ENCODE measurements at places on chromosomes 1 and 21.

DNA sequence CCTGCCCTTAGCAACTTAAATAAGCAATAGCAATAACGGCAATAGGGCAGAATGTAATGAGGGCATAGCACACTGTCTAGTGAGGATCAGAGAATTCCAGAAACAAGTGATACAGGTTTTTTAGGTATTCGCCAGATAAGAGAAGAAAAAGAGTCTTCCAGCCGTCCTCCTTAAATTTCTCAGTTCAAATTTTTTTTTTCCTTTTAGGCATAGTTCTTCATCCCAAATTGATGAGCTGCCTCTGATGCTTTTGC, 1.8 kb downstream of the PIGV start:
- no peak for DNase-seq

DNA sequence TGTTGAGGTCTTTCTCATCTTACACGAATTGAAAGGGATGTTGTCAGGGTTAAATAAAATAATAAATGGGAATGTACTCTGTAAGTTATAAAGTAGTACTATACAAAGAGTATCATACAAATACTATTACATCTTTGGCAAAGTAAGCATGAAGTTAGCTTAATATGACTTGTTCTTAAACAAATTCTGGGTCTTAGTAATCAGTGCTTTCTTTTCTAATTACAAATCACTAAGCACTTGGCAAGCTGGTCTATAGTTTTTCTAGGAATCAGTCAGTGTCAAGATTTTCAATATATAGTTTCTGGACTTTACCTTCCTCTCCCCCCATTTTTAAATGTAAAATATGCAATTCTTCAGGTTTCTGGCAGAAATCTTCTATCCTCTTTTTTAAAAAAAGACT, 6.9 kb downstream of the LYST start:
- DNase-seq: no peak

DNA sequence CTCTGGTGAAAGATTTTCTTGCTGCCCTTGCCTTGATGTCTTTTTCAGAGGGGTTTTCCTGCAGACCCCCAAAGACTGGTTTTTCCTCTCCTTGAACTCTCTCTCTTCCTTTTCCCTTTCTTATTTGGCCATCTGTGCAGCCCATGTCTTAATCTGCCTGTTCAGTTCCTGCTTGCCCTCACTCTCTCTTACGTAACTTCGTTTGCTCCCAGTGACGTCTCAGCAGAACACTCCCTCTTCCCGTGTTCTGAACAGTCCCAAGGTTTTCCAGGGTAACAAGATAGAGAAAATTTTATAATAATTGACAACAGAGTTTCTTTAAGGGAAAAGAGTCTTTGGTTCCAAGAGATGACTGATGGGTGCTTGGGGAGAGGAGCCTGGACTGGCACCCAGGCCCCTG, 109.1 kb upstream of the LMO4 start:
- no peak for DNase-seq

DNA sequence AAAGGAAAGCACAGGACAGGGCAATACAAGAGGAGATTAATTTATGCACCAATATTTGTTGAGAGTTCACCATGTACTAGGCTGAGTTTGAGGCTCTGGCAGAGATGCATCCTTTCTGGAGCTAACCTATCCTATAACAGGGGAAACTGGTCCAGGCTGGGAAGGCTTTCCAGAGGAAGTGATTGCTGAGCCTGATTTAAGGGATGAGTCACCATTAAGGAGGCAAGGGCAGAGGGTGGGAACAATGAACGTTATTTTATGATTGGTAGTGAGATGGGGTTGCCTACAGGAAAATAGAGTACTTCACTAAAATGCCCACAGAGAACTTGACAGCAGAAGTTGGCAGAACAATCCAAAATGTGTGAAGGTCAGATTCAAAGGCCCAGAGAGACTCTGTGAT, 141.4 kb downstream of the PLPP3 start:
- DNase-seq: no peak

DNA sequence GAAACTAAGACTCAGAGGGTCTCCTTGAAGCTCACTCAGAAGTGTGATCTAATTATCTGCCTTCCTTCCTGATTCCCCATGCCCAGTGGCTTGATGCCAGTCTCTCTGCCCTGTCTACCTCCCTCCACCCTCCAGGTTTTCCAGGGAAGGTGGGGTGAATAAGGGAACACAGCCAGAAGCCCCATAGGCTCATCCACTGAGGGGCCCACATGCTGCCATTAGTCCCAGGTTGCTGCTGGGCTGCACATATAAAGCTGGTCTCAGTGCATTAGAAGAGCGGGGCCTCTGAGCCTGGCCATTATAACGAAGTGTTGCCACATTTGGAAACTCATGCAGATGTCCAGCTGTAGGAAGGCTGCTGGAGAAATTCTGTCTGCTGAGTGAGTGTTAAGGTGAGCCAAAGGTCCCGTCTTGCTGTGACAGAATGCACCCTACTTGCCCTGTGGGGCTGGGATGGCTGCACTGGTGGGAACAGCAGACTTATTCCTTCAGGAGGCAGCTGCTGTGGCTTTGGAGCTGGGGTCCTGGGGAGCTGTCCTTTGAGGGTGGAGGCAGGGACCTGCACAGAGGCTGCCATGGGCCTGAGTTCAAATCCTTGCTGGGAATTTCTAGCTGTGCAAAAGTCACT, 2.9 kb downstream of the ADORA1 start:
- DNase-seq: no peak

- no peak for DNase-seq
Observed at GRCh38 chr1:235929216-235929615, 62.5 kb upstream of the LYST start.

Data from stimulated activated CD8-positive, alpha-beta memory T cell treated with anti-CD3 and anti-CD28 coated beads, Interleukin-15, amount 100 ng/mL, for 48 hours (primary cell).